A549 treated with dexamethasone at 1 μM for 4 hours (cell line): ENCODE measurements at places on chromosomes 11 and 22. TPM values are rescaled to one million over a fixed set of nuclear protein-coding genes. Genes with fewer than 3 reads are reported as not detected.

The TSPO gene
- total RNA-seq = 142 to 198 TPM (median 187 TPM) in 5 replicates

The PLEKHA7 gene
- 51.3 to 73.3 TPM (median 66.1 TPM) in 5 replicates for total RNA-seq

The SMC1B gene
- total RNA-seq = 0.02 to 0.05 TPM (median 0.03 TPM) in 4 of 5 replicates, not detected in the other

The F2 gene
- 2.0 to 2.9 TPM (median 2.1 TPM) in 5 replicates for total RNA-seq

The OR2AG2 gene
- total RNA-seq = 0.05 to 0.08 TPM (median 0.05 TPM) in 3 of 5 replicates, not detected in the others

The DCHS1 gene
- 0.07 to 0.15 TPM (median 0.09 TPM) in 5 replicates for total RNA-seq

The MPPED1 gene
- not detected in 5 replicates for total RNA-seq

The TMEM109 gene
- 106 to 131 TPM (median 121 TPM) in 5 replicates for total RNA-seq

The PKNOX2 gene
- total RNA-seq = 0.05 TPM in 1 of 5 replicates, not detected in the others

The TBC1D10A gene
- 7.5 to 9.6 TPM (median 9.1 TPM) in 5 replicates for total RNA-seq

The HEPHL1 gene
- total RNA-seq = not detected in 5 replicates

The RFPL1 gene
- not detected in 5 replicates for total RNA-seq

The LRRC10B gene
- 0.07 to 0.28 TPM (median 0.18 TPM) in 5 replicates for total RNA-seq

The GDPD4 gene
- total RNA-seq = not detected in 5 replicates

The SEPTIN5 gene
- 9.3 to 11.0 TPM (median 9.9 TPM) in 5 replicates for total RNA-seq

The ABTB2 gene
- 30.7 to 49.2 TPM (median 43.4 TPM) in 5 replicates for total RNA-seq

The PIK3IP1 gene
- total RNA-seq = 0.47 to 0.65 TPM (median 0.53 TPM) in 5 replicates

The KCTD14 gene
- total RNA-seq = 1.6 to 1.9 TPM (median 1.6 TPM) in 5 replicates

The NRXN2 gene
- 0.13 to 0.31 TPM (median 0.20 TPM) in 5 replicates for total RNA-seq

The MPZL3 gene
- 0.28 to 0.52 TPM (median 0.45 TPM) in 5 replicates for total RNA-seq

The PLAAT2 gene
- 0.70 to 1.7 TPM (median 0.97 TPM) in 5 replicates for total RNA-seq

The CCDC188 gene
- total RNA-seq = not detected in 5 replicates

The PRR33 gene
- total RNA-seq = not detected in 5 replicates

The TBX10 gene
- total RNA-seq = not detected in 5 replicates

The GAS2 gene
- total RNA-seq = 0.67 to 1.1 TPM (median 0.86 TPM) in 5 replicates

The SLC5A1 gene
- 0.02 to 0.11 TPM (median 0.07 TPM) in 5 replicates for total RNA-seq

The LMO2 gene
- 0.53 to 0.79 TPM (median 0.68 TPM) in 5 replicates for total RNA-seq

The LRRC4C gene
- total RNA-seq = not detected in 5 replicates
